ELR (cell line): ENCODE measurements at places on chromosomes 16 and 17.

DNA sequence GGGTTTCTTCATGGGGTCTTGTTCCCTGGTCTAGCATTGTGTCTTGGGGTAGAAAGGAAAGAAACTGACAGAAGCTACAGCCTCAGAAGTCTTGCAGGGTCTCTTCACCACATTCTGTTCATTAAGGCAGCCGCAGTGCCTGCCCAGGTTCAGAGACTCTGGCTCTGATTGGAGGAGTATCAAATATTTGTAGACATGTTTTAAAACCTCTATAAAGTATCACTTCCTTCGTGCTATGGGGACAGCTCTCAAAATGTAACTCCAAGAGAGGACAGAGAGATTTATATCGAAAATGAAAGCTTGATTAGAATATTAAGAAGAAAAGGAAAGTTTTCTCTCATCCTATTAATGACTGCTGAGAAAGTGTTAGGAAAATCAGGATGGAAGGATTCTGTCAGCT, 107.0 kb upstream of the CACNG3 start:
- DNase-seq, result no peak

- no peak for DNase-seq
These were observed 41.0 kb downstream of the MRPS23 start for GRCh38 chr17:57808882-57809281.

DNA sequence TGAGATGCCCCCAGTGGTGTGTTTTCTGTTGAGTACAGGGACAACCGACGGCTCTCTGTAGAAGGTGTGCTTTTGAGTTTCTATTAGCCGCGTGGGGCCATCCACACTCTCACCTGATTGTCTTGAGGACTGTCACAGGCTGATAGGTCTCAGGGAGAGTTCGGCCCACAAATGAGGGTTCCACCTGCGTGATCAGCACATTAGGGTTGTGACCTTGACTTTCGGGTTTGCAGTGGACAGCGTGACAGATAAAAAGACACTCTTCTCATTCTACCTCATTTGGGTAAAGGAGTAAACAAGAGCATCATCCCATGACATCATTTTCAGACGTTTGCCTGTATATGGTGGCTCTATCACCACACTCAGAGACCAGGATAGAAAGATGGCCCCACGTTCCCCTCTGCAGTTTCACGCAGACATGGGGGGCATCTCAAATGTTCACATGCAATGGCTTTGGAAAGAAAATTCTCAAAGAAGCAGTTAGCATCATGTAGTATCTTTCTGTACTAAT, 74.3 kb upstream of the MRTFB start:
- no peak for DNase-seq

DNA sequence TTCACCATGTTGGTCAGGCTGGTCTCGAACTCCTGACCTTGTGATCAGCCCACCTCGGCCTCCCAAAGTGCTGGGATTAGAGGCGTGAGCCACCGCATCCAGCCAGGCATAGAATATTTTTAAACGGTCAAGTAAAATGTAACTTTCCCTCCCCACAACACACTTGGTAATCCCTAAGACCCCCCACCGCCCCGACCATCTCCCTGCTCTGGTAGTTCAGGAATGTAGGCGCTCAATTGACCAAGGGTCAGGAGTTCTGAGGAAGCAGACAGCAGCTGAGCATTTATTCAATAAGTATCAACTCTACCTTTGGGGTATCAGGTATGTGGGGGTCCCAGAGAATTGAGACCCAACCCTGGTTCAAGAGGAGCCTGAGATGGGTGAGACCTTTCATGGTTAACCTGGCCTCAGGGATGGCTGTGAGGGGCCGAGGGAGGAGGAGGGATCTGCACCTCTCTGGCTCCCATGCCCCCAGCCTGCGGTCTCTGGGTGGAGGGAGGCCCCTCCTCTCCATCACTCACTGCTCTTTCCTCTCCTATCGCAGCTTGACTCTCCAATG, 48.4 kb upstream of the TOB1 start:
- DNase-seq, result no peak

DNA sequence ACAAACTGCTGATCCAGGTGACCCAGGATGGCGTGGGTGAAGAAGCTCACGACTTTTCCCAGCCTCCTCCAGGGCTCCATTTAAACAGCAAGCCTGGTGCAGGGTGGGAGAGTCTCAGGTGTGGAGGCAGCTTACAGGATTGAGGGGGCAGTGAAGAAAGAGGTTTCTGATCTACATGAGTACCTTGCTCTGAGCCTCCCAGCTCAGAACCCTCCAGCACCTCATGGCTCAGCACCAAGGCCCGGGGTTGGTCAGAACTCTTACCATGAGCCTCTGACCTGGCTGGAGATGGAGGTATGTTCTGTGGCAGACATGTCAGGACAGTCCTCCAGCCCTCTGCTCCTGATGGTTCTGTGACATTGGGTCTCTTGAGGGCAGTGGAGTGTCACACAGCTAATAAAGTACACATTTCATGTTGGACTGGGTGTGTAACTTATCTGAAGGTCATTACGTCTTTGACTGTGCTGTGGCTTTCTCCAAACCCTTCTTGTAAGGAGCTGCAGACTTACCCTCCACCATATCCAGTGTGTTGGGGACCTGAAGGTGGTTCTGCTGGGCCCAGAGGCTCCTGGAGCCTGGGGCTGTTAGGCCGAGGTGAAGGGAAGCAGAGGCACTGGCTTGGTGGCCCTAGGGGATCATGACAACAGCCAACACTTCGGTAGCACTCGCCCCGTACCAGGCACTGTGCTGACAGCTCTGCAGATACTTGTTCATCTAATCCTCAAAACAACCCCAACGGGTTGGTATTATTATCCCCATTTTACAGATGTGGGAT, 3.8 kb upstream of the DCAF7 start:
- DNase-seq, result no peak

DNA sequence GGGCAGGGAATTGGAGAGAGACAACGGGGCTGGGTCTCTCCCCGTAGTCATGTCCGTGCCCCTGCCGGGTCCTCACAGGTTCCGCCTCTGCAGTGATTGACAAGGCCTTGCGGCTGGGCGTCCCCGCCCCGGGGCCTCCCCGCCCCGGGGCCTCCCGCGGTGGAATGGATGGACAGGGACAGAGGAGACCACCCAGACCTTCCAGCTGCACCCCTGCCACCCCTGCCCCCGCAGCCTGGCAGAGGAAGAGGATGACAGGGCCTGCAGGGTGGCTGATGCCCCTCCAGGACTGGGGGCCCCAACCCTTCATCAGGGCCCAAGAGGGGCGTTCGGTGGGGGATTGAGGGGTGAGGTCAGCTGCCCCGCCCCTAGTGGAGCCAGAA, 216.4 kb upstream of the CIBAR2 start:
- no peak for DNase-seq

DNA sequence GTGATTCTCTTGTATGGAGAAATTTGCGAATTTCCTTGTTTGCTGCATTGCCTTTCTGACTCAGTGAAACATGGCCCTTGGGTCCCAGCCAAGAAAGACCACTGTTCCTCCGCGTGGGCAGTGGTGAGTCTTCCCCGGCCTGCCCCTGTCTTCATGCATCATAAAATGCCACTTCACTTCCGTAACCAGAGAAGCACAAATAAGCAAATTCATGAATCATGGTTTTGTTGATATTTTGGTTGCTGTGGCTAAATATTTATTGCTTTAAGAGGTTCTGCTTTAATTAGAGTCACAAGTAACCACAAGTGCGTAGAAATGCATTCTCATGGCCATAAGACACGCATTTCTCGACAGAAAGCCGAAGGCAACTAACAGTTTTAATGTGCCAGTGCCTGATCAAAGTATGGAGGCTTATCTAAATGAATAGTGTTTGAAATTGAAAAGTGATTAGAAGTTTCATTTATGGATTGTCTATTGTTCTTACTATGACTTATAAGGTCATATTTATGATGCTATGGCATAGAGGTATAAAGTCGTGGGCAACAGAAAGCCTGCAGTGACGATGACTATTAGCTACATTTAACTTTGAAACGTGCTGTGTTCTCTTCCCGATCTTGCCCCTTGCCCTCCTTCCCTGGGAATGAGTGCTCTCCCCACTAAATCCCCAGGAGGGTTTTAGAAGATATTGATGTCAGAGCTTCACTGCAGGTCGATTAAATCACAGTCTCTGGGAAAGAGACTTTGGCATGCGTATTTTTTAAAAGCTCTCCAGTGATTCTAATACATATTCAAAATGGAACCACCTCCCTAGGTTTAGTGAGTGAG, 76.0 kb downstream of the WIPI1 start:
- DNase-seq, result peak; percentile 100

GRCh38 chr17:62187681-62188080, 122.6 kb upstream of the MED13 start:
- DNase-seq, result peak; percentile 31

DNA sequence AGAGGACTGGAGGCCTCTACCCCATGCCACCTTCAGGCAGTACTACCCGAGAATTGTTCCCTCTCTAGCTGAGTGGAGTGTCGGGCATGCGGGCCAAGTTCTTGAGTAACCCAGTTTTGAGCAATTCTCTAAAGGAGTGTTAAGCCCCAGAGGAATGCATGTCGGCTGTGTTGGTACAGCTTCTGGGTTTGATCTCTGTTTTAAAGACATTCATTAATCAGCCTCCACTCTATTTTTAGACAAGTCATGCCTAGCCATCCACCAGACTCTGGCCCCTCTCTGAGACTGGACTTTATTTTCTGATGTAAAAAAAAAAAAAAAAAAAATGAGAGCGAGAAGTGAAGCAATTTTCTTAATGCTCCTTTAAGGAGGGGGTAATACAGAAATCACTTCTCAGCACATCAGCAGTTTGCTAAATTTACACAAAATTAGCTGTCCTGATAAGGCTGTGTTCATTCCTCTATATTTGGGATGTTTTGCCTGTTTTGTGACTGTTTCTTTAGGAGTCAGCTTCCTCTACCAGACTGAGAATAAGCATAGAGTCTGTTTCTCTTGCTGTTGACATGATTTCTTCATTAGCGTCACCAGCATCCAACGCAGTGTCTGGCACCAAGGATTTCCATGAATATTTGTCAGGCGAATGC, 88.7 kb downstream of the AXIN2 start:
- DNase-seq, result no peak

GRCh38 chr16:88471575-88471974, 18.5 kb downstream of the ZFPM1 start:
- no peak for DNase-seq

DNA sequence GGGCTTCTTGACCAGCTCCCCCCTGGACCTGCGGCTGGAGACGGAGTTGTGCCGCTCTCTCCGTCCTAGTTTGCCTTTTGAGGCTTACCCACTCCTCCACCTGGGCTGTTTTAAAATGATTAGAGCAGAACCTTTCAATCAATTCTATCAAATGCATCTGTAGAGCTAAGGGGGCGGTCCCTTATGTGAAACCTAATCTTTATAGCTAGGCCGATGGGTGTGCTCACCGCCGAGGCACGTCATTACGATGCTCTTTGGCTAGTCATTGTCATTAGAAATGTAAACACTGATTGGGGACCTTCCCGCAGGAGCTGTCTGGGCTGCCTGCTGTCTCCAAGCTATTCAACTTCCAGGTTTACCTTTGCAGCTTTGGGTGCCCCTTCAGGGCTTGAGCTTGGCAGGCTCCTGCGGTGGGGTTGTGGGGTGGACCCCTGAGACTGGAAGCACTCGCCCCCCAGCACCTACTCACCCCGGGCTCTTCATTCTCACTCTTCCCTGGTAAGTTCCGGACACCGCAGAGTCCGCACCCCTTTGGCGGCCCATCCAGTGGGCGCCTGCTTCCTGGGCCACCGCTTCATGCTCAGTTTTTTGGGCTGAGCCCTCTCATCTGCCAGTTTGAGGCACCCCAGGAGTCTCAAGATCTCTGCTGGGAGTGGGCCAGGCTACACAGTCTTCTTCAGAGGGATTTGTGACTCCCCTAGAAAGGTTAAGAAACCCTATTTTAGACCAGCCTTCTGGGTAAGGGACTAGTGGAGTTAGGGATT, 20.9 kb upstream of the IL17C start:
- DNase-seq, result no peak
